ENCODE measurements at places on chromosomes 6 and 20.
A peak's percentile ranks its signal among the peaks of the same experiment; 100 is the strongest.

GRCh38 chr6:170445971-170446370 lies 107.1 kb downstream of the PSMB1 start:
- DNase-seq: no peak

DNA sequence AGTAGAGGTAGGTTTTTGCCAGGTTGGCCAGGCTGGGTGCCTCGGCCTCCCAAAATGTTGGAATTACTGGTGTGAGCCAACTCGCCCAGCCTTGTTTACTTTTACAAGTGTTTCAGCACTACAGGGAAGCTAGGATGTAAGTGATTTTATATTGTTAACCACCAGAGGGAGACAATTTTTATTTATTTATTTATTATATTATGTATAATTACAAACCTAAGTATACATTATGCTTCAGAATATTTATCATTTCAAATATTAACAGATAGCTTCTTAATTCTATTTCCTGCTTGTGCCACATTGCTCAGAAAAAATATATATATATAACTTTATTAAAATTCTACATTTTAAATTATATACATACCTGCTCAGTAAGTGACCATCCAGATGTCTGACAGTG lies 9.8 kb downstream of the MMUT start:
- DNase-seq: no peak

GRCh38 chr6:37435373-37435772 lies 2.4 kb downstream of the CMTR1 start:
- DNase-seq: no peak

DNA sequence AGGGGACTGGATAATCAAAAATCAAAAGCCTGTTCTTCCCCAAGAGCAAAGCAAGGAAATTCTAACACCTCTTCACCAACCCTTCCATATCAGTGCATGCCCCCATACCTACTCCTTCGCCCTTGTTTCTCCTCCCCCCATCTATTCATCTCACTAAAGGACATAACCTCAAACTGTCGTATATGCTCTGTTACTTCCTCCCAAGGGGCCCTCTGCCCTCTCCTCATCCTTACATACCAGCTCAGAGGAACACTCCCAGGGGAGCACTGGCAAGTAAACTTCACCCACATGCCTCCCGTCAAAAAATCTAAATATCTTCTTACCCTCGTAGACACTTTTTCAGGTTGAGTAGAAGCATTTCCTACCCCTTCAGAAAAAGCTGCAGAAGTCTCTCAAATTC lies 9.4 kb upstream of the ADTRP start:
- DNase-seq: no peak

GRCh38 chr6:22082218-22082617 lies 214.6 kb downstream of the PRL start:
- DNase-seq: no peak

GRCh38 chr6:147508042-147508865 lies at the start of gene SAMD5:
TSS of gene SAMD5 (plus strand) at chr6:147508690. CDS start at chr6:147508929, 239 bp downstream.
- no peak for DNase-seq

DNA sequence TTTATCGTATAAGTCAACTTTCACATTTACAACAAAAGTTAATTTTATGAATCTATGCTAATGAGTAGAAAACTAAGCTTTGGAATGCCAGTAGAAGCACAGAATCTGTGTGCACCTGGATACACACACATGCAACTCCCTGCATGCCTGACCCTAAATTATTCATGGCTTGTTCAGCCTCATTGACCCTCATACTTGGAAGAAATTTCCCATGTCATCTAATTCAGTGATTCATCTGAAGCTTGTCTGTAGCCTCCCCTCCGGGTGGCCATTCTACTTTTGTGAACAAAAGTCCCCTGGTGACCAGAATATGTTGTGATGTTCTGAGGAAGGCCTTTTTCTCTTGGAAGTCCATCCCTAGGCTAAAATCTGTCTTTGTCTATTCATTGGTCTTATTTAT lies 1078.4 kb downstream of the KIF16B start:
- no peak for DNase-seq

- peak; percentile 74 for DNase-seq
These were observed 22.7 kb upstream of the ZNF184 start for GRCh38 chr6:27495386-27496135.

DNA sequence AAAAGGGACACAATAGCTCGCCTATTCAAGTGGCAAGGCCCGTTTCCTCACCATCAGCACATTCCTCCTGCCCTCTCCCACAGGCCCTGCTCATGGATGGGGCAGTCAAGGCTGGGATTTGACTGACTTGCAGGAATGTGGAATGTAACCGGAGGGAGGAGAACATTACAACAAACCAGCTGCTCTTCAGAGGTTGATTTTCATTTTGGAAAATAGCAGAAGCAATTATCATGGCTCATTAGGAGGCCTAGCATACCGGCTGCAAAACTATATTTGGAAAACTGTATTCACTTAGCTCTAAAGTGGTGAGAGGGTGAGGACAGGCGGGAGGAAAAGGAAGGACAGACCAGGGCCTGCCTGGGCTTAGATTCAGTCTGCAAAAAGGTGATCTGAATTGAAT lies 283.7 kb downstream of the CD83 start:
- DNase-seq: no peak

- DNase-seq: no peak
These were observed 31.7 kb downstream of the PAK5 start for GRCh38 chr20:9807136-9807535.

DNA sequence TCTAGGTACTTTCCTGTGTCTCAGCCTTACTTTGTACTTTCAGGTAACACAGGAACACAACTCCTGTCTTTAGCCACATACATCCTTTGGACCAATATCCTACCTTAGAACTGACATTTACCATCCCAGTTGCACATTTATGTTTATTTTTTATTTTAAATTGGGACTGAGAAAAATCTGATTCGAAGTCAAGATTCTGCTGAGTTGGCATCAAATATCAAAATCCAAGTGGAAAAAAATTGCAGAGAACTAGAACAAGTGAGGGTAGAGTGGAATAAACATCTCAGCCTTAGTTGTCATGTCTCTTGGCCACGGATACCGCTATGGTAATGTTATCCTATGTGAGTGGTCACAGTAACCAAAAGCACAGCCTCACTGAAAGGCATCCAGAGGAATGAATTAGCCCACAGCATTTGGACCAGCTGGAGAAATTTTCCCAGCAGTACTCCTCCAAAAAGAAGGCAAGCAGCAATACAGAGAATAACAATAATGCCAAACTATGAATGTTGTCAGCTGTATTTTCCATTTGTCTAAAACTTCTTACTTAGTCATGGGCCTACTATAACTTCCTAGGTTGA lies 17.6 kb upstream of the EYA4 start:
- DNase-seq: no peak

GRCh38 chr6:118410001-118410400 lies 138.1 kb upstream of the PLN start:
- DNase-seq: no peak

GRCh38 chr6:55568808-55569439 lies 10.1 kb downstream of the HMGCLL1 start:
- no peak for DNase-seq

GRCh38 chr20:420721-421574 lies 12.8 kb downstream of the RBCK1 start:
- DNase-seq: no peak

DNA sequence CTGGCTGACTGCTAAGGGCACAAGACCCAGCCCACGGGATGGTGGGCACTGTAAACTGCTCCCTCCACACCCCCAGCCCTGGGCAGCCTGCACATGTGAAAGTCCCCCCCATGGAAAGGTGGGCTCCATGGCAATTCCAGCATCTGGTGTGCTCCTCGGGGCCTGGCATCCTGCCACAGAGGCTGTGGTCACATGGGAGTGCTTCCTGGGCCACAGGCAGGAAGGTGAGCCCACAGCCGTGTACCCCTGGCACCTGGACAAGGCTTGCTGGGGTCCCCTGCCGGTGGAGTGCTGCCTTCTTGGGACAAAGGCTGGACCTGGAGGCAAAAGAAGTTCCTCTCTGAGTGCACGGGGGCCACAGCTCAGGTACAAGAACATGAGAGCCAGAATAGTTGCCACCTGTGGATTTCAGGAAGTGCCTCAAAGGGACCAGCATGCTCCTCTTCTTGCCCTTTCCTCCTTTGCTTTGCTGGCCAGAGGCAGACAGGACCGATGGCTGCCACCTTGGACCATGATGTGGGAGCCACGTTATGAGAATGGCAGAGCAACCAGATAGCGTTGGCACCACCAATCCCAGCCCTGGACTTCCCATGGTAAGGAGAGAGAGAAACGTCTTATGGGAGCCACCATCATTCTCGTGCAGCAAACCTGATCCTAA lies 120.2 kb upstream of the MLN start:
- no peak for DNase-seq

GRCh38 chr6:70175770-70176169 lies 127.1 kb downstream of the COL9A1 start:
- no peak for DNase-seq

GRCh38 chr20:29299811-29300578 lies 1957.5 kb upstream of the DEFB115 start:
- DNase-seq: no peak

- DNase-seq: peak; percentile 69
These were observed 56.7 kb upstream of the APCDD1L start for GRCh38 chr20:58571693-58572427.

- DNase-seq: no peak
These were observed 9.0 kb upstream of the HSP90AB1 start for GRCh38 chr6:44237813-44238433.

DNA sequence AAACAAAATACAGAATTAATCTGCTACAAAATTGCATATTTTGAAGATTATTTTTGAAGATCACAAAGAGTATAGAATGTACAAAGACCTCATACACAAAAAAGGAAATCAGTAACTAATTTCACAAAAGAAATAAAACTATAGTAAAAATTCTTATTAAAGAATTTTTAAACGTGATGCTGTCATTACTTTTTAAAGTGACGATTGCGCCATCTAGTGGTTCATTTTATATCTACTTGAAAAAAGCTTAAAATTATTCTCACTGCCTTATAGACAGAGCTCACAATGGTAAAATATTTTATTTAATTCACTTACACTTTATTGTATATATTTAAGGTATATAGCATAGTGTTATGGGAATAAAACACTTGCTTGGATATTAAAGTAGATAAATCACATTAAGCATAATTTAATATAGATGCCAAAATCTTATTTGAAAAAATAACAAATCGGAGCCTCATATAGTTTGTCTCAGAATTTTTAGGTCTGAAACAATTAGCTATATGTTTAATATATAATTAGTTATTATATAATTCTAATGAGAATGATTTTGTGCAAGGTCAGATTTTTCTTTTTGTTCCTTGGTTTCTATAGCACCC lies 128.8 kb downstream of the PHF3 start:
- DNase-seq: no peak

GRCh38 chr6:89818977-89819335 lies 638 bp downstream of the MDN1 start:
- no peak for DNase-seq

DNA sequence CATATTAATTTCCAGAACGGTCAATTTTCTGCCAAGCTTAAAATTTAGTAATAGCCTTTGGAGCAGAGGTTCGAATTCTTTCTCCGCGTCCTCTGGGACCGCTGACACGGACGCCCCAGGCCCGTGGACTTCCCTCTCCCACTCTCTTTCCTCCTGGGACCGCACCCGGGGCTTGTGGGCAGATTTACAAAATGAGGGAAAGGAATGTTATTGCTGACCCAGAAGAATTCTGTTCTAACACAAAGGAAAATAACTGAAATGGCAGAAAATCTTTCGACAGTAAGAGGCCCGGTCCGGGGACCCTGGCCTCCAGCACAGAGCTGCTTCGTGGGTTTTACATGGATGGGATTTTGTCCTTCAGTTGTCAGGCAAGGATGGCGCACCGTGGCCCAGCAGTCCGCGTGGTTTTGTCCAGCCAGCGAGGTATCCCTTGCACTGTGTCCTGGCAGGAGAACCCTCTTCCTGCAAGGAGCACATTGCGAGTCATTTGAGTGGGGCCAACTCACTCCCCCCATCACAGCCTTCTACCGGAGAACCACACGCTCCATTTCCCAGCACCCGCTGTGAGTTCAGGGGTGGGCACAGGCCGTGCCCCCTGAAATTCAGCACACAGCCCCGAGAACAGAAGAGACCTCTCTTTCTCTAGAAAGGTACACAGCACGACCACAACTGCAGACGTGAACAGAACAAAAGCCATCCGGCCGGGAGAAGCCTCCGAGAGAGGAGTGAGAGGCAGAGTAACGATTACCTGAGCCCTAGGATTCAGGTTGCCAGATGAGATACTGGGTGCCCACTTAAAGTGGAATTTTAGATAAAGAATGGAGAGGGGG lies 106.0 kb upstream of the AFDN start:
- DNase-seq: no peak

DNA sequence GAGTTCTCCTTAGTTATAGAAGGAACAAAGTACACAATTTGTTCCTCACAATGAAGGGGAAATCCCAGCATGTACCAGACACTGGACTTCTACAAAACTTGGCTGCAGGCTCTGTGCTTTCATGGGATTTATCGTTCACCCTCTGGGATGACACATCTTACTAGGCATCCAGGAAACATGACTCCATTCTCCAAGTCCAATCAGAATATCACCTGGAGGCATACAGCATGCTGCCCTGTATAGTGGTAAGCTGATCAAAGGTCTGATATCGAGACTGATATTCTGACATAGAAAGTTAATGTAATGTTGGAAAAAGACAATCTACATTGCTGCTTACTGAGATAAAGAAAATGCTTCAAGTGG lies 6.7 kb downstream of the RWDD2A start:
- no peak for DNase-seq

- DNase-seq: peak; percentile 69
These were observed 11.4 kb upstream of the TAF8 start for GRCh38 chr6:42038811-42039408.

GRCh38 chr6:7770111-7770510 lies 44.2 kb downstream of the BMP6 start:
- no peak for DNase-seq

GRCh38 chr6:43013097-43013842 lies 476 bp downstream of the MEA1 start:
- DNase-seq: no peak

GRCh38 chr6:37039958-37040357 lies 34.5 kb downstream of the FGD2 start:
- DNase-seq: no peak

DNA sequence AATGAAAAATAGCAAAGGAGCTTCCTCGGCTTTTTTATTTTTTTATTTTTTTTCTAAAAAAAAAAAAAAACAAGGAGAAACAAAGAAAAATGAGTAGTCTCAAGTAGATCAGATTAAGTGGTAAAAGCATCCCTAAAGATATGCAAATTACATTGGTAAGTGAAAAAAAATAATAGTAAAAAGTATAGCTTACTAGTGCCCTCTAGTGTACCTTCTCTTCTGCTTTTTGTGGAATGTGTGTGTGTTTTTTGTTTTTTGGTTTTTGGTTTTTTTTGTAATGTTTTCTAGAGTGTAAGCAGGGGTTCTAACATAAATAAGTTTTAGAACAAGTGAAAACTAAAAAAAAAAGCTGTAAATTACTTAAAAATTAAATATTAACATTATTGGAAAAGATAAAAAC lies 1062.0 kb downstream of the HACE1 start:
- DNase-seq: no peak

DNA sequence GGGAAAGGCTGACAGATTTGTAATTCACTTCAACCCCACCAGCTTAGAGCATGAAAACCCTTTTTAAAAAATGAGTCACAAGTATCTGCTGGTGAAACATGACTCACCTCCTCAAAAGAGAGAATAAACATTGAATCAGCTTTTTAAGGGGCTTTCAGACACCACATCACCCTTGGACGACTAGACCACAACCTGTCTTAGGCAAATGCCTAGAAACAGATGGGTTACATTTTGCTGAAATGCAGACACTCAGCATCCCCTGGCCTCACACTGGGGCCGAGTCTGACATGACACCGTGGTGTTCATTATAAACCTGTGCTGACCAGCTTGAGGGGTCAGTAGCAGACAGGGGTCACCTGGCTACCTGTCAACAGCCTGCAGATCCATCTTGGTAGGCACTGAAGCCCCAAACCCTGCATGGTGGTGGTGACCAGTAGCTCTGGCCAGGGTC lies 175.3 kb upstream of the CST7 start:
- peak; percentile 75 for DNase-seq
